ENCODE measurements at places on chromosomes 4 and X.

DNA sequence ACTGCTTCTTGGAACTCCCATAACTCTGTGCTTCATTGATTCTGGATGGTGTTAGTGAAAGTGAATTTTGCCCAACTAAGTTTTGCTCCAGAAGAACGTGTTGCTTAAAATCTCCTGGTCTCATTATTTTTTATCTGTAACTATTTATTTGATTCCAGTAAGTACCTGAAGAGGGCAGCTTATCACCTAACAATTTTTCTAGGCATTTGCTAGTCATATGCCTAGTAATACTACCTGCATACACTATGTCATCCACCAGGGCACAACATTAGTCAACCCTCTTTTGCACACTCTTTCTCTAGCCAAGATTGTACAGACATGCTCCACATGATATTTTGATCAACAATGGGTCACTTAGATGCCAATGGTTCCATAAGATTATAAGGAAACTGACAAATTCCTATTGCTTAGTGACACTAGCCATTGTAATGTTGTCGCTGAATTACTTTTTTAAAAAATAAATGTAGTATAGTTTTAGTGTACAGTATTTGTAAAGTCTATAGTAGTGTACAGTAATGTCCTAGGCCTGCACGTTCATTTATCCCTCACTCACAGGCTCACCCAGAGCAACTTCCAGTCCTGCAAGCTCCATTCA is 499.9 kb upstream of the AADAT start:
- no peak for DNase-seq

DNA sequence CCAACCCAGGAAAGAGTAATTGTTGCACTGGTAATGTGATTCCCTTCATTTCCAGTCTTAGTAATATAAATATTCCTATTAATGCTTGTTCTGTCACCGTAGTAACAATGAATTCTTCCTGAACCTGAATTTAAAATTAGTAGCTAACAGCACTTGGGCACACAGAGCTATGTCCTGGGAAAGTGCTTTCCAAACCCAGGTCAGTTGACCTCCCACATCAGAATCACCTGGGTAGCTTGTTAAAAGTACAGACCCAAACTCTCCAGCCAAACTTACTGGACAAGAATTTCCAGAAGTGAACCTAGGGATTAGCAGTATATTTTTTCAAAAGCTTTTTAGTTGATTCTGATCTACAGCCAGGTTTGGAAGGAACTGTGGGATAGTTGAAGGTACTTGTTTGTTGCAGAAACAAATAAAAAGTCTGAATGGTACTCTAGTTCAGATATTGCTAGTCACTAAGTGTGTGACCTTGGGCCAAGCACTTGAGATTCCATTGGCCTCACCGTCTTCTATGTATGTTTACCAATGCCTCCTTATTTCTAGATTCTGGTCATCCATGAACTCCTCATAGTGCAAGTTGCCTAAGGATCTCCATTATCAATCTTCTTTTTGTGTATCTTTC is 192.9 kb upstream of the CNKSR2 start:
- DNase-seq, result no peak

DNA sequence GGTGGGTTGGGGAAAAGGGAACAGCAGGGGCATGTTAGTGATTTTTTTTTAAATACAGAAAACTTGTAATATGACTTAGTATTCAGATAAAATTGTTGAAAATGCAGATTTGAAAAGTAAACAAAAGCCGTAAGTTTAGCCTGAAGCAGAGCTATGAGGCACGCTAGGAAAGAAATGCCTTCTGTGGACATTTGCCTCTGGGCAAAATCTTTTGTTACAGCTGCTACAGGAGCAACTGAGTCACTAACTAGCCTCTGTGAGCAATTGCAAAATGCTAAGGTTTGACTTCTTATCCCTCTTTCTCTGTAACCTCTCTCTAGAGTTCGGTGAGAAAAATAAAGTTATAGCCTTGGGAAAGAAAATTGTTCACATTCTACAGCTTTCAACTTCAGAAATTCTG is 350.0 kb downstream of the SLC7A11 start:
- no peak for DNase-seq

- no peak for DNase-seq
Measured at GRCh38 chr4:125827696-125828052, 512.9 kb downstream of the FAT4 start.

DNA sequence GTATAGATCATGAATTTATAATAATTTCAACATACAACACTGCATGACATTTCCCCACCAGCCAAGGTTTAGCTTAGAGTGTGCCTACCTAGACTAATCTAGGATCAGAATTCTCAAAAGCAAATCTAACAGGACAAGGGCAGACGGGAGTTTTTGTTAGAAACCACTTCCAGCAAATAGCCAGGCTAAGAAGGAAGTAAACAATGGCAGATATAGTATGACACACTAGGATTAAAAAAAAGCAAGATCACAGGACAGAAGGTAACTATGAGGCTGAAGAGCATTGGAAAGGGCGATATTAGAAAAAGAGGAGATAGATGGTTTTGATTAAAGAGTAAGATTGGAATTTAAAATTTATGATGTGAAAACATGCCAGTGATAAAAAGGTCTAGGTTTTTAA is 124.8 kb downstream of the LRBA start:
- DNase-seq, result no peak

GRCh38 chr4:186217733-186218293 is 9.5 kb upstream of the KLKB1 start:
- DNase-seq, result no peak

DNA sequence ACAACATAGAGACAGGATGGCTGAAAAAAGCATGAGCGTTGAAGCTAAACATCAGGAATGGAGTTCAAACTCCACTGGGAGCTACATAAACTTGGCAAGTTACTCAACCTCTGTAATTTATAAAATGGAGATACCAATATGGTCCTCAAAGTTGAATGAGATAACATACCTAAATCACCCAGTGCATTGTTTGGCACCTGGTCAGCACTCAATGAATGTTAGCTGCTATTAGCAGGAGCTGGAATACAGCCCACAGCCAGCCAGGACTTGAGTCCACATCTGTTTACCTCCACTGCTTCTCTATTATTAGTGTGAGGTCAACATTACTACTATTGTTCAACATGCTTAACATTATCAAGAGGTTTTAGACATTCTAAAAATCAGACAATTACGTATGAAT is 97.9 kb downstream of the NR3C2 start:
- no peak for DNase-seq

GRCh38 chrX:25300994-25301393 is 285.2 kb upstream of the ARX start:
- DNase-seq, result no peak

- no peak for DNase-seq
Measured at GRCh38 chrX:74318672-74319071, 14.7 kb downstream of the ZCCHC13 start.

GRCh38 chr4:48651914-48652313 is 128.2 kb downstream of the FRYL start:
- no peak for DNase-seq

DNA sequence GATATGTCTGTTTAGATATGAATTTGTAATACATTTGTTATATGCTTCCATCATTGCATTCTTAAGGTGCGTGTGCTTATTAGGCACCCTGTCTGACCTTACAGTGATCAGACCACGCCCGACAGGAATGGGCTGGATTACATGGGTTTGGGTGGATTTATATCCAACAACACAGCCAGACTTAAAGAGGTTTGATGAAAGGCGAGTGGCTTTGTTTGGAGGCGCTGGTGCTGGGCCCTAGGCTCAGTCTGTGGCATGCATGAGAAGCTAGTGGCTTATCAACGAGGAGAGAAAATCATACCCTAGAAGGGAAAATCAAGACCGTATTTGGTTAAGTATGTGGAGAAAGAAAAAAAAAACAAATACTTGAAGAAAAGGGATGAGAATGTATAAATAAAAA is 80.7 kb downstream of the STOX2 start:
- no peak for DNase-seq

Measured in natural killer cell (primary cell).